ENCODE measurements at places on chromosomes 5 and 9. TPM values are rescaled to one million over a fixed set of nuclear protein-coding genes. Genes with fewer than 3 reads are reported as not detected.

- no peak for DNase-seq
Observed at GRCh38 chr5:163595932-163596607, 90.7 kb downstream of the MAT2B start.

- no peak for DNase-seq
Observed at GRCh38 chr5:38835887-38836286, 9.9 kb upstream of the OSMR start.

GRCh38 chr9:127658428-127658827, 46.4 kb downstream of the STXBP1 start:
- no peak for DNase-seq

PAEP gene
- total RNA-seq: not detected

ROR2 gene
- total RNA-seq: 51.4 TPM

ELAVL2 gene
- total RNA-seq: not detected

SLC34A1 gene
- total RNA-seq: not detected

DNA sequence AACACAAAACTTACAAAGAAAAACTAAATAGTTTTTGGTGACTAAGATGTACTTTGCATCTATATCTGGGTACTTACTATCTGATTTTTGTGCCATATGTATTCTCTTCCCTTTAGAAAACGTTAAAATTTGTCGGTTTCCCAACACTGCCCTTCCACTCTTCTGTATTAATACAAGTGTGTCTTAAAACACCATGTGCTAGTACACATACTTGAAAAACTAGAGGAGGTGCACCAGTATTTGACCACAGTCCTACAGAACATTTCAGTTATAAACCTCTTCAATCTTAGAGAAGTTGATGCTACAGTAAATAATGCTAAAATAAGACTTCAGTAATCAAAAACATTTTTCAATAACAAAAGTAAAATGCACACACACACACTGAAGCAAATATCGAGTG, 251.2 kb downstream of the EFNA5 start:
- no peak for DNase-seq

CDH18 gene
- total RNA-seq: not detected

DNA sequence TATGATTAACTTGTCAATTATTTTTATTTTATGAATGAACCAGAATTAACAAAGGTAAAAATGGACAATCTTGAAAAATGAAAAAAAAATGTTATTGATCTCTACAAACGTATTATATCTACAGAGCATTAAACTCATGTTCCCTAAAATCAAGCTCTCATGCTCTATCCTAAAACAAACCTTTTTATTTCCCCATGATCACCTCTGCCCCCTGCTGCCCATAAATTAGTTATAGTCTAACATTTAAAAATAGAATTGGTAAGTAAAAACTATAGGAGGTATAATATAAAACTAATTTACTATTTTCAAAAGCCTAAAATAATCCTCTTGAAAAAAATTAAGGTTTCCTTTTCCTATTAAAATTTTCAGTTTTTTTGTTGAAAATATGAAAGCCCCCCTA, 168.0 kb upstream of the POU5F2 start:
- no peak for DNase-seq

SH3PXD2B gene
- 21.8 TPM for total RNA-seq

HRH2 gene
- 1.1 TPM for total RNA-seq
